T-helper 2 cell treated with Interferon-gamma antibody and Interleukin-4, amounts not matched to agents 5 μg/mL and 100 μg/mL, for 36 hours (primary cell): ENCODE measurements at places on chromosomes 5 and 9.

GRCh38 chr5:133618141-133618540 lies 5.8 kb upstream of the FSTL4 start:
- peaks cover 48% of the 10 kb centered on the region for H3K27me3 ChIP-seq
- H3K27ac ChIP-seq, result no peak overlapping the region
- H3K36me3 ChIP-seq, result no peaks in the 10 kb centered on the region
- peak overlapping the region; percentile 27 for H3K4me3 ChIP-seq
- no peak for DNase-seq

DNA sequence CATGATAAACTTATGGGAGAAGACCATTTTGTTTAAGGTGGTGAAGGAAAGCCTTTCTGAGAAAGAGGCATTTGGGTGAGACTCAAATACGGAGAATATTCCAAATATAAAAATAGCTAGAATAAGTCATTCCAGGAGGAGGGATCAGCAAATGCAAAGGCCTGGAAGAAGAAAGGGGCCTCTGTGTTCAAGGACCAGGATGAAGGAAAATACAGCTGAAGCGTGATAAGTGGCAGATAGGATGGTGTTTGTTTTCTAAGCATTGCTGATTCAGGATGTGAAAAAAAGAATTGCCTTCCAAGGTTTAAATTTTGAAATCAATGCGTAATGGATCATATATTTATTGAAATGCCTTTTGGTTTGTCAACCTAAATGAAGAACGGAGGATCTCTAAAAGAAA lies 59.4 kb upstream of the CAST start:
- no peak overlapping the region for H3K4me3 ChIP-seq
- no peak overlapping the region for H3K27ac ChIP-seq
- H3K27me3 ChIP-seq, result peaks cover 26% of the 10 kb centered on the region
- H3K4me1 ChIP-seq, result no peaks in the 10 kb centered on the region

- H3K27me3 ChIP-seq, result peaks cover 7% of the 10 kb centered on the region
- H3K27ac ChIP-seq, result no peak overlapping the region
- H3K4me3 ChIP-seq, result no peak overlapping the region
Observed at GRCh38 chr5:54446379-54446732, 9.1 kb upstream of the HSPB3 start.

DNA sequence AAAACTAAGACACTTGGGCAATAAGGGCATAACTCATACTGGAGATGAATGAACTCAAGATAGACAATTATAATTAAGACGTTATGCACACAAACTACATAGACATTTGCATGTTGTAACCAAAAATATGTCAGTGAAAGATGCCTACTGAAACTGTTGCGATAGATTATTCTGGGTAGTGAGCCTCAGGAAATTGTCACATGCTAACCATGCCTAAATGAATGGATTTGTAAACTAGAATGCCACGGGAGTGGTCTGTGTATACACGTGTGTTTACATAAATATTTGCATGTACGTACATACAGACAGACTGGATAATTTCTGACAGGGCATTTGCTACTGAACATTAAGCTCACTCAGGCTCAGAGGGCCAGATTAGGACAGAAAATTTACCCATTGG lies 1.2 kb downstream of the NIPSNAP3B start:
- H3K27me3 ChIP-seq, result peaks cover 10% of the 10 kb centered on the region
- DNase-seq, result no peak
- H3K36me3 ChIP-seq, result no peaks in the 10 kb centered on the region
- H3K4me3 ChIP-seq, result peak overlapping the region; percentile 88

- peaks cover 22% of the 10 kb centered on the region for H3K27me3 ChIP-seq
- H3K27ac ChIP-seq, result no peak overlapping the region
- DNase-seq, result no peak
- H3K4me3 ChIP-seq, result no peak overlapping the region
- H3K36me3 ChIP-seq, result no peaks in the 10 kb centered on the region
Observed at GRCh38 chr5:54799645-54800044, 185.7 kb downstream of the ESM1 start.

- H3K27ac ChIP-seq, result no peak overlapping the region
- H3K4me1 ChIP-seq, result no peaks in the 10 kb centered on the region
- no peaks in the 10 kb centered on the region for H3K27me3 ChIP-seq
- no peak overlapping the region for H3K4me3 ChIP-seq
- H3K36me3 ChIP-seq, result no peaks in the 10 kb centered on the region
- no peak for DNase-seq
Observed at GRCh38 chr5:115936031-115936430, 26.2 kb upstream of the LVRN start.

DNA sequence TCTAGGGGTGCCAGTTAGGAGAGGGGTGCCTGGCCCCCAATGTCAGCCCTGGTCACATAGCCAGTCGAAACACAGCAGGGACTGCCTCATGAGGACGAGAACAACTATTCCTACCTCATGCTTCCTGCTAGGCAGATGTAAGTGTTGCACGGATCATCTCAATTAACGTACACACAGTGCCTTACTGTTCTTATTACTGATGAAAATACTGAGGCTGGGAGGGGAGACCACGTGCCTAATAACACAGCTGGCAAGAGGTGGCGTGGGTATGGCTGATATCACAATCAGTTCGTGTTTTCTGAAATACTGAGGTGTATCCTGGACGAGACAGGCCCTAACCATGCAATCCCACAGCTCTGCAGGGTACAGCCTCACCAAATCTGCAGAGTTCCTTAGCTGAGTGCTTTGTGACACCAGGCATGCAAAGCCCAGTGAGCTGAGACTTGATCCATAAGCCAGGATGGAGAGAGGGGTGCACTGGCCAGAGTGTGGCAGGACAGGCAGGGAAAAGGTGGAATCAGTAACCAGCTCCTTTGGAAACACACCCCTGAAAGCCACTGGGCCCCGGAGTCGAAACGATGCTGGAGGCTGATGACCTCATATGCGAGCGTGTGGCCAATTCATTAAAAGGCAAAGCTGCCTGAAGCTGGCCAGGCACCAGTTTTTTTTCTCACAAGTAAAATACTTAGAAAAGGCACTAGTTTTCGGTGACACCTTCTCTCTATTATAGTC lies 63.9 kb downstream of the PRRT1B start:
- H3K36me3 ChIP-seq, result peaks cover 46% of the 10 kb centered on the region
- H3K4me1 ChIP-seq, result peaks cover 3% of the 10 kb centered on the region
- no peak for DNase-seq
- no peak overlapping the region for H3K4me3 ChIP-seq
- no peaks in the 10 kb centered on the region for H3K27me3 ChIP-seq

GRCh38 chr5:41256400-41256799 lies 43.1 kb upstream of the C6 start:
- DNase-seq, result no peak
- H3K4me3 ChIP-seq, result no peak overlapping the region
- no peaks in the 10 kb centered on the region for H3K27me3 ChIP-seq
- no peak overlapping the region for H3K27ac ChIP-seq

DNA sequence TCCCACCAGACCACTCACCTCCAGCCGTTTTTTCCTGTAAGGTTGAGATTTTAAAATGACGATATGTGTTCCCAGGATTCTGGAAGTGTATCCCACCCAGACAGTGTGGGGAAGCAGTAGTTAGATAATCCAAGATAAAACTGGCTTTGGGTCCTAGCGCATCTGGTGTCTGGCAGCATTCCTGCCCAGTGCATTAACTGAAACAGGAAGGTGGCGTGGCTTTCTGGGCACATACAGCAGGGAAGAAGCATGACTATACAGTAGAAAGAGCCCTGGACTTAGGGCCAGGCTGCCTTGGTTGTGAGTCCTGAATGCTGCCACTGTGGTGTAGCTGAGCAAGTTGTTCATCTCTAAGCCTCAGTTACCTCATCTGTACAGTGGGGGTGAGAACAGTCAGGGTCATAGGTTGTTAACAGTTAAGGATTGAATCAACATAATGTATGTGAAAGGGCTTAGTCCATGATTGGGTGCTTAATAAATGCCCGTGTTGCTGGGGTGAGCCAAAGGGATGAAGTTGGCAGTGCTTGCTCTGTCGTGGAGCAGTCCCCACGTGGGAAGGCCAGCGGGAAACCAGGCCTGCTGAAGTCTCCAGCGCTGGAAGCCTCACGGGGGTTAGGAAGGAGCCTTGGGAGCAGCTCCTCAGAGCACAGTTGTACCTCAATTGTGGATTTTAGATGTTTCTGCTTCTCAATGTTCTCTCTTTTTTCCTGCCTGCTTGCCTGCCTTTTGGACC lies 18.0 kb downstream of the CLTA start:
- no peak overlapping the region for H3K4me3 ChIP-seq
- H3K4me1 ChIP-seq, result peaks cover 46% of the 10 kb centered on the region
- peaks cover 77% of the 10 kb centered on the region for H3K36me3 ChIP-seq
- no peaks in the 10 kb centered on the region for H3K27me3 ChIP-seq

DNA sequence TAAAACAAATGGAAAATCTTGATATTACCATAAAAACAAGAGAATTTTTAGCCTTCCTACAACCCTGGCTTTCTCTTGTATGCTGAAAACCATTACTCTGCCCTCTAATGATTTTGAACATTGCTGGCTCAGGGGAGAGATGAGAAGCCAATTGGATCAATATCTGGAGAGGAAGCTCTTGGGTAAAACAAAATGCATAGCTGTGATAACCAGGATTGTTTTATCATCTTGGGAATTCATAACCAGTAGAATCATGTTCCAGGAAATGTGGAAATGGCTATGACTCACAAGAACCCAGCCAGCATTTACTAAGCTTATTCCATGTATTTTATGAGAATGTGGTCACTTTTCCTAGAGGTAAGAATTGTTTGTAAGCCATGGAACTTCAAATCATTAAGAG lies 51.1 kb upstream of the CTNND2 start:
- H3K4me1 ChIP-seq, result no peaks in the 10 kb centered on the region
- no peak overlapping the region for H3K4me3 ChIP-seq
- no peaks in the 10 kb centered on the region for H3K36me3 ChIP-seq
- H3K27me3 ChIP-seq, result no peaks in the 10 kb centered on the region
- H3K27ac ChIP-seq, result no peak overlapping the region

DNA sequence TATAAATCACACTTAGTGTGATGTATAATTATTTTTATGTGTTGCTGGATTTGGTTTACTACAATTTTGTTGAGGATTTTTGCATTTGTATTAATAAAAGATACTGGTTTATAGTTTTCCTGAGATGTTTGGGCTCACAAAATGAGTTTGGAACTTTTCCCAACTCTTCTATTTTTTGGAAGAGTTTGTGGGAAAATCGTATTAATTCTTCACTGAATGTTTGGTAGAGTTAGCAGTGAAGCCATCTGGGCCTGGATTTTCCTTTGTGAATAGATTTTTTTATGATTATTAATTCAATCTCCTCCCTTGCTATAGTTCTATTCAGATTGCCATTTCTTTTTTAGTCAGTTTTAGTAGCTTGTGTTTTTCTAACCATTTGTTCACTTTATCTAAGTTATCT lies 201.7 kb upstream of the NFIL3 start:
- no peak overlapping the region for H3K27ac ChIP-seq
- no peaks in the 10 kb centered on the region for H3K36me3 ChIP-seq
- peaks cover 39% of the 10 kb centered on the region for H3K27me3 ChIP-seq

DNA sequence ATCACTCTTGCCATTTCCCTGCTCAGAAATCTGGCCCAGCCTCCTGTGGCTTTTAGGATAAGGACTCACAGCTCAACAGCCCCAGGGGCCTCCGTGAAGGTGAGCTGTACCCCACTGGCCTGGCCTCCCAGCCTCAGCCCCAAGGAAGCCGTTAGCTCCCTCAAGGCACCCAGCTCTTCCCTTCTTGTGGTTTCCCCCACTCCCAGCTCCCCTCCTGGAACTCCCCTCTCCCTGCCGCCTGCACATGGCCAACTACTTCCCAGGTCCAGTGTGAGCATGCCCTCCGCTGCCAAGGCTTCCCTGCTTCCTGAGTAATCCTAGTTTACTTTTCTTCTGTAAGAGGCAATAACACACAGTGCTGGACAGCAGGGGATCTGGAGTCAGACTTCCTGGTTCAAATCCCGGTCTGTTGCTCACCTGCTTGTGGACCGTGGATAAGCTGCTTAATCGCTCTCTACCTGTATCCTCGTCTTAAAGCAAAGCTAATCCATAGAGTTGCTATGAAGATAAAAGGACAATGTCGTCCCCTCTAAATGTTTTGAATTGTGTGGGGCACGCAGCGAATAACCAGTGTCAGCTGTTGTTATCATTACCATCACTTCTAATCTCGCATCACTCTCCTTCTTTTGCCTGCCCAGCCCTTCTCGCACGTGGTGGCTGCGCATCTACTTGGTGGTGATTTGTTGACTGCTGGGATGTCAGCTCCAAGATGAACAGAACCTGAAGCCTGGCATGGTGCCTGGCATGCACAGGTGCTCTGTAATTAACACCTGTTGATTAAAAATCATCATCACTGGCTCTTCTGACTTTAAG lies 86.6 kb downstream of the C5orf15 start:
- H3K4me1 ChIP-seq, result no peaks in the 10 kb centered on the region
- DNase-seq, result no peak
- no peaks in the 10 kb centered on the region for H3K27me3 ChIP-seq
- H3K36me3 ChIP-seq, result no peaks in the 10 kb centered on the region

DNA sequence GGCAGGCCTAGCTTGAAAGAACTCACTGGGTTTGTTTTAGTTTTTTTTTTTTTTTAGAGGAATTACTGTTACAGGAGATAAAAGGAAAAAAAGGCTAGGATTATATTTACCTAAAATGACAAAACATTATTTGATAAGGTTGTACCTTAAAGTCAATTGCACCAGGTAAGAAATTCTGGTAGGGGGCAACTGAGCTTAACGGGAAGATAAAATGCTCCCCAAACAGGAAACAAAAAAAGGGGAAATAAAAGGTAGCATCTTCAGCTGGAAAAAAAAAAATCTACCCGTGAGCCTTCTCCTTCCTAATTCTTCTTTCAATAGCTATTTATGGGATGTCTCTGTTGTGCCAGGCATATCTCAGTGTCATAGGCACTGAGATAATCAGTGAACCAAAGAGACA lies 164.5 kb downstream of the PIK3R1 start:
- DNase-seq, result no peak
- H3K4me3 ChIP-seq, result no peak overlapping the region
- peaks cover 74% of the 10 kb centered on the region for H3K4me1 ChIP-seq
- H3K27me3 ChIP-seq, result peaks cover 6% of the 10 kb centered on the region

- no peak overlapping the region for H3K27ac ChIP-seq
- DNase-seq, result no peak
- no peaks in the 10 kb centered on the region for H3K36me3 ChIP-seq
- H3K4me3 ChIP-seq, result no peak overlapping the region
- H3K27me3 ChIP-seq, result peaks cover 10% of the 10 kb centered on the region
Observed at GRCh38 chr9:77498891-77499290, 149.2 kb downstream of the GNA14 start.

GRCh38 chr9:4739587-4740387 lies 1.2 kb downstream of the AK3 start:
- DNase-seq, result no peak
- H3K4me1 ChIP-seq, result peaks cover 30% of the 10 kb centered on the region
- peak overlapping the region; percentile 93 for H3K4me3 ChIP-seq
- H3K36me3 ChIP-seq, result peaks cover under 1% of the 10 kb centered on the region
- no peaks in the 10 kb centered on the region for H3K27me3 ChIP-seq
- H3K27ac ChIP-seq, result peak overlapping the region; percentile 91

- DNase-seq, result no peak
- H3K4me3 ChIP-seq, result no peak overlapping the region
- no peak overlapping the region for H3K27ac ChIP-seq
- peaks cover 2% of the 10 kb centered on the region for H3K4me1 ChIP-seq
Observed at GRCh38 chr5:17223367-17224185, 6.1 kb downstream of the BASP1 start.

DNA sequence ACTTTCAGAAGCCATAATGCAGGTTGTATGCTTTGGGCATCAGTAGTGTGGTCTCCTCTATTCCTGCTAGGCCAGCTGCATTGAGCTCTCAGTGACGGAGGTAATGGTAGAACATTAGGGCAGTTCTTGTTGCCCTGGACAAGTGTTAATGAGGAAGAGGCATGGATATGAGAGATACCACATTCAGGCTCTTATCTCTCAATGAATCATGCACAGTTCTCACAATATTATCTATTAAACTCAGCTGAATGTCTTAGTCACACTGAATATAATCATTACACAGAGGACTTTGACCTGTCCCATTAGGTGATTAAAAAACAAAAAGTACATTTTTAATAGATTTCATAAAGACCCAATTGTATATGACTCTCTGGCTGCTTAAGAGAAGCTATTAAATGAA lies 76.6 kb upstream of the SSBP2 start:
- DNase-seq, result no peak
- H3K27ac ChIP-seq, result no peak overlapping the region
- H3K4me3 ChIP-seq, result no peak overlapping the region
- no peaks in the 10 kb centered on the region for H3K36me3 ChIP-seq
- no peaks in the 10 kb centered on the region for H3K27me3 ChIP-seq
- H3K4me1 ChIP-seq, result peaks cover 2% of the 10 kb centered on the region
